T-helper 17 cell (primary cell): ENCODE measurements at places on chromosomes 7 and 10.

DNA sequence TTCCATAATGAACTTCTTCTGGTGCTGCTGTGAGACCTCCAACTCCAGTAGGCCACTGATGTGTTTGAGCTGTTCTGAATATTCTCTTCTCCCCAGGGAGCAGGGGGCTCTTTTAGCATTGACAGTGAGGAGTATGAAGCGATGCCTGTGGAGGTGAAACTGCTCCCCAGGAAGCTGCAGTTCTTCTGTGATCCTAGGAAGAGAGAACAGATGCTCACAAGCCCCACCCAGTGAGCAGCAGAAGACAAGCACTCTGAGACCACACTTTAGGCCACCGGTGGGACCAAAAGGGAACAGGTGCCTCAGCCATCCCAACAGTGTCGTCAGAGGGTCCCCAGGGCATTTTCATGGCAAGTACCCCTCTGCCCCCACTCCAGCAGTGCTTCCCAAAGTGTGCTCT, 49.3 kb downstream of the DENND11 start:
- no peak for DNase-seq

GRCh38 chr7:115273139-115273772, 351.4 kb downstream of the MDFIC start:
- DNase-seq, result no peak

GRCh38 chr7:130941322-130942210, 207.6 kb upstream of the KLF14 start:
- DNase-seq, result peak; percentile 50

- DNase-seq, result no peak
These were observed 51.2 kb downstream of the RAPGEF5 start for GRCh38 chr7:22305706-22306105.

DNA sequence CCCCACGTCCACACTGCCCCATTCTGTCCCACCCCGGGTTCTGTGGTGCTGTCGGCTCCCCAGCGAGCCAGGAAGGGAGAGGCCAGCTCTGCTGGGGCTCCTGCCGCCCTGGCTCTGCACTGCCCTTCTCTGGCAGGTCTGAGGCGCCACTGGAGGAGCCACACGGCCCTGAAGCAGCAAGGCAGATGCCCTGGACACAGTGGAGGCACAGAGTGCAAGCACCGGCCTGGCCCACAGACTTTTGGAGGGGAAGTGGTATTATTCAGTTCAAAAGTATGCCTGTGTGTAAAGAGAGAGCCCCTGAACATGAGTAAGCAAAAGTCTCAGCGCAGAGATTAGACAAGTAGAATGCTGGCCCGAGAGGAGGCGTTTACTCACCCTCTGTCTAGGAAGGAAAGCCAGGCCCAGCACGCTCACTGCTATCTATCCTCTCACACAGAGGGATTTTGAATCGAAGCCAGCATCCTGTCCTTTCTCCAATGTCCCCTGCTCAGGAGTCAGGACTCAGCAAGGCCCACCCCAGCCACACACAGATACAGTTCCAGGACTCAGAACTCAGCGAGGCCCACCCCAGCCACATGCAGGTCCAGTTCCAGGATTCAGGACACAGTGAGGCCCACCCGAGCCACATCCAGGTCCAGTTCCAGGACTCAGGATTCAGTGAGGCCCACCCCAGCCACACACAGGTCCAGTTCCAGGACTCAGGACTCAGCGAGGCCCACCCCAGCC, 115.0 kb downstream of the EGFR start:
- no peak for DNase-seq
